Central memory CD4-positive, alpha-beta T cell (primary cell): ENCODE measurements at places on chromosomes 3 and 15.

DNA sequence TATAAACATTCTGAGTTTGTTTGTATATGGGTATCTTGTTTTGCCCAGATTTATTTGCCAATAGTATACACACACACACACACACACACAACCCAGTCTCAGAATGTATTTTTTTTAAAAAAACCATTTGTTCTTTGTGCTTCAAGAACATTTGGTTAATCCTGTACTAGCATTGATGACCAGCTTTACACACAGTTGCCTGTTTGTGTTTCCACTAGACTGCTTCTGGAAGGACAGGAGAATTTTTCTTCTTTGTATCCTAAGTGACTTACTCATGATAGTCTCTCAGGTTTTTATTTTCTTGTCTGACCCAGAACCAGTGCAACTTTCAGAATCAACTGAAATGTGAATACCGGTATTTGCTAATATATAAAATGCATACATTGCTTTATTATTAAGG lies 40.5 kb downstream of the U2SURP start:
- no peak for DNase-seq

DNA sequence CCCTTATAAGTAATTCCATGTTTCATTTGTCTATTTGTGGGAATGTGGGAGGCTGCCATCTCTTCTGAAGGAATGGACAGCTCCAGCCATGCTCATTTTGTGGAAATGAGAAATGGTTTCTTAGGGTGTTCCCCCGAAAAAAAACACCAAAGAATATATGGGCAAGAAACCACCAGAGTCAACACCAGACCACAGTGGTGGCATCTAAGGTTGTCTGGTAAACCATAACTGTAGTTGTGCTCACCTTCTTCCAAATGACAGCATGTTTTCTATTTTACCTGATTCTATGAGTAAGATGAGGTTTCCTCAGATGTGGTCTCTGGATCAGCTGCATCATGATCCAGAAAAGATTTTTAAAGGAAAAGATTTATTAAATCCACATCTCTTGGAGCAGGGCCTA lies 217.0 kb upstream of the C2CD4B start:
- DNase-seq = no peak

DNA sequence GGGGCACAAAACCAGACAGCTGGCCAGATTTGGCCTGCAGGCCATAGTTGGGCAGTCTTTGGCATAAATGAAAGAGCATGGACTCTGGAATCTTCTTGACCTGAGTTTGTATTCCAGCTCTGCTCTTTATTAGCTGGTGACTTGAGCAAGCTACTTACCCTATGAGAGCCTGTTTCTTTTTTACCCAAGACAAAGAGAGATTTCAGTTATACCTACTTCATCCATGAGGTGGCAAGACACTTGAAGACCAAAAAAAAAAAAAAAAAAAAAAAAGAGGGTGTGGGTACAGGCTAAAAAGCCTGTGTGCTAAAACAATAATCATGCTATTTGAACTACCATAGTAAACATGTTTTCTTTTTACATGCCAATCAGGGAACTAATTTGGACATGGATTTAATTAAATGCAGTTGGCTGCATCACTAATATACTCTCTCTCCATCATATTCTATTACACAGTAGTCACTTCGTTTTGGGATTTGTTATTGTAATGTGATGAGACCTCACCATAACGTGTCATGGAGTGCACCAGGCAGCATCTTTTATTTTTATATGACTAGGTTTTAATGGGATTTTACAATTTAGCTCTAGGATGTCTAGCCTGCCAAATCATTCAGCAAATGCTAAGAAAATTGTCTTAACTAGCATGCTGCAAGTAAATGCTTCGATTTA lies 109.2 kb upstream of the FHIT start:
- DNase-seq = no peak

- DNase-seq = no peak
Observed at GRCh38 chr3:107919239-107919638, 171.6 kb downstream of the CD47 start.

GRCh38 chr3:108079877-108080276 lies 11.0 kb downstream of the CD47 start:
- no peak for DNase-seq

DNA sequence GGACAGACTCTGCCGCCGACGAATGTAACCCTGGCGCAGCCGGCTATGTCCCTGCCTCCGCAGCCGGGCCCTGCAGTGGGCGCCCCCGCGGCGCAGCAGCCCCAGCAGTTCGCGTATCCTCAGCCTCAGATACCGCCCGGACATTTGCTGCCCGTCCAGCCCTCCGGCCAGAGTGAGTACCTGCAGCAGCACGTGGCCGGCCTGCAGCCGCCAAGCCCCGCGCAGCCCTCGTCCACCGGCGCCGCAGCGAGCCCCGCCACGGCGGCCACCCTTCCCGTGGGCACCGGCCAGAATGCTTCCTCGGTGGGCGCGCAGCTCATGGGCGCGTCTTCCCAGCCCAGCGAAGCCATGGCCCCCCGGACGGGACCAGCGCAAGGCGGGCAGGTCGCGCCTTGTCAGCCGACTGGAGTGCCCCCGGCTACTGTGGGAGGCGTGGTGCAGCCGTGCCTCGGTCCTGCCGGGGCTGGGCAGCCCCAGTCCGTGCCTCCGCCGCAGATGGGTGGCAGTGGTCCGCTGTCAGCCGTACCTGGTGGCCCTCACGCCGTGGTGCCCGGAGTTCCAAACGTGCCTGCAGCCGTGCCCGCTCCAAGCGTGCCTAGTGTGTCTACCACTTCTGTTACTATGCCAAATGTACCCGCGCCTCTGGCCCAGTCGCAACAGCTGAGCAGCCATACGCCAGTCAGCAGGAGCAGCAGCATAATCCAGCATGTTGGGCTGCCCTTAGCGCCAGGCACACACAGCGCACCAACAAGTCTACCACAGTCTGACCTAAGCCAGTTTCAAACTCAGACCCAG lies 2.4 kb downstream of the TSC22D2 start:
- peak; percentile 25 for DNase-seq

- DNase-seq = no peak
Observed at GRCh38 chr3:186142393-186142932, 33.6 kb upstream of the ETV5 start.

DNA sequence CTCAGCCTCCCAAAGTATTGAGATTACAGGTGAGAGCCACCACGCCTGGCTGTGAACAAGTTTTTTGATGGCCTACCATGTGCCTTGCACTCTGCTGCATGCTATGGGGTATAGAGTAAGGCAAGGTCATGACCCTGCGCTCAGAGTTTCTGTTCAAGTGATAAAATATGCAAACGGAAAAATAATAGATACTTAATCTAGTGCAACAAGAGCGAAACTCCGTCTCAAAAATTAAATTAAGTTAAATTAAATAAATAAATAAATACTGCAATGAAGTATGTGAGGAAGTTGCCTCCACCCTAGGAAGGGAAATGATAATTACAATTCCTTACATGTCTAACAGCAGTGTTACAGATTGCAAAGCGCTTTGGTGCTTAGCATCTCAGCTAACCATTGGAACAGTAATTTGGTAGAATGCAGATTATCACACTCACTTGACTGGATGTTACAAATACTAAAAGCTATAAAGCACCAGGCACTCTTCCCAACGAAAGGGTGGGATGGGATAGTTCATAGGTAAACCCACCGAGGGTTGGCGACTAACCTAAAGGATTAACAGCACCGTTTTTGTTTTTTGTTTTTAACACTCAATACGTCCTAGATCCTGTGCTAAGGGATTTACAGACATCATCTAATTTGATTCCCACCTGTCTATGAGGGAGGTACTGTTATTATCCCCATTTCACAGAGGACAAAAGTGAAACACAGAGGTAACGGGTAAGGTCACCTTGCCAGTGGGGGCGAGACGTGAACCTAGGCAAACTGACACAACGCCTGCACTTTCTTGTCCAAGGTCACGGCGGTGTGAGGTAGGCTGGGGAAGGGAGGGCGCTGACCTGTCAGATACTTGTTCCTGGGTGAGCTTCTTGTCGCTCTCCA lies 793 bp upstream of the FANCD2 start:
- DNase-seq = no peak

GRCh38 chr3:161556533-161556932 lies 59.9 kb downstream of the OTOL1 start:
- DNase-seq = no peak

GRCh38 chr3:46092702-46093080 lies 65.4 kb upstream of the XCR1 start:
- DNase-seq = no peak

DNA sequence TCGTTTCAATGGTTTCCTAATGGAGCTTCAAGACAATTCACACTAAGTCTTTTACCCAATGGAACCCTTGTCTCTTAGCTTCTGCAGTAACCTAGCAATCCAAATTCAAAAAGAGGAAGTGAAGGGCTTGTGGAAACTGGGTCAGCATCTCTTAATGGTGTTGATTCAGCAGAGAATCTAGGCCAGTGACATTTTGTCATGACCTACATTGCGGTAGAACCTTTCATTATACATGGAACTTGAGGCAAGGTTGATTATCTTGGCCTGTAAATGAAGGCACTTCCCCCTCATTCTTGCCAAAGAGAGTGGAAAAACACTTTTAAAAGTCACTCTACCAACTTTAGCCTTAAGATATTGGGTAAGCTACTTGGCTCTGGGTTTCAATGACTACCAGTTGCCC lies 42.8 kb downstream of the C2CD4B start:
- DNase-seq = peak; percentile 68

DNA sequence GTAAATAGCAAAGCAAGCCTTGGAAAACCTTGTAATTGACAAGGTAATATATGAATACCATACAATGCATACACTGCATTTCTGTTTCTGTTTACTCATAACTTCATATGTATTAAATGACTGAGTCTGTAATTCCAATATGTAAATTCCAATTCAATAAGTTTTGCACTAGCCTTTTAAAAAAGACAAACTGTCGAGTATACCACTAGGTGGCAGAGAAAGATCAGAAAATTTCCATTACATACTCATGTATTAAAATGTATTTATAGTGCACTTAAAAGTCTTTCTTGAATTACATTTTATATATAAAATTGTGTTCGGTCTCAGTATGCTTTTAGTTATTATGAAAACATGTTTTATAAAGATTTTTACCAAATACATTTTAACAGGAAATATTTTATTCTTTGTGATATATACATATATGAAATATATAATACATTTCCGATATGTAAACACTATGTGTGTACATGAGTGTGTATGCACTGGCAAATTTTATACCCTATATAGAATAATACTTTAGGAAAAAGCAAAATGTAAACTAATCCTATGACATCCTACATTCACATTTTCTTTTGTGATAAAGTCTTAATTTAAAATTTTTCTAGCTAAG lies 216.8 kb downstream of the VGLL3 start:
- DNase-seq = no peak

GRCh38 chr15:90364251-90364650 lies 12.2 kb downstream of the ZNF774 start:
- no peak for DNase-seq

DNA sequence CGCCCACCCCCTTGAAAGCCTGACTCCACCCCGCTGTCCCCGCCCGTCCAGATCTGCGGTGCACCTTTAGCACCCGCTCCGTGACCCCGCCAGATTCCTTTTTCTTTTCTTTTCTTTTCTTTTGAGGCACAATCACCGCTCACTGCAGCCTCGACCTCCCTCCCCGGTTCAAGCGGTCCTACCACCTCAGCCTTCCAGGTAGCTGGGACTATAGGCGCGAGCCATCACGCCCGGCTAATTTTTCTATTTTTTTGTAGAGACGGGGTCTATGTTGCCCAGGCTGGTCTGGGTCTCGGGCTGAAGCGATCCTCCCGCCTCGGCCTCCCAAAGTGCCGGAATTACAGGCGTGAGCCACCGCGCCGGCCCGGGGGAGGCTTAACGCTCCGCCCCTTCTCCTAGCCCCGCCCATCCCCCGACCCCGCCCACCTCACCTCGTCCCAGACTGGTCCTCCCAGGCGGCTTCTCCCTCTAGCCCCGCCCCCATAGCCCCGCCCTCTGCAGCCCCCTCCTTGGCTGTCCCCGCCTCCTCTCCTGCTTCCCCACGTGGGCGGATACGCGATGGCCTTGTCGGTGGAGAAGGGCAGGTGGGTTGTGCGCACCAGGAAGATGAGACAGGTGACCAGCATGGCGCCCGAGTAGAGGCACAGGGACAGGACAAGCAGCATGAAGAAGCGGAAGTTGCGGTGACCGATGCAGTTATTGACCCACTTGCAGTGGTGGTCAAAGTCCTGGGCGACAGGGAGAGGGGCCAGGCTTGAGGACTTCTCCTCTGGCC lies 3.2 kb downstream of the ZDHHC19 start:
- DNase-seq = peak; percentile 60

DNA sequence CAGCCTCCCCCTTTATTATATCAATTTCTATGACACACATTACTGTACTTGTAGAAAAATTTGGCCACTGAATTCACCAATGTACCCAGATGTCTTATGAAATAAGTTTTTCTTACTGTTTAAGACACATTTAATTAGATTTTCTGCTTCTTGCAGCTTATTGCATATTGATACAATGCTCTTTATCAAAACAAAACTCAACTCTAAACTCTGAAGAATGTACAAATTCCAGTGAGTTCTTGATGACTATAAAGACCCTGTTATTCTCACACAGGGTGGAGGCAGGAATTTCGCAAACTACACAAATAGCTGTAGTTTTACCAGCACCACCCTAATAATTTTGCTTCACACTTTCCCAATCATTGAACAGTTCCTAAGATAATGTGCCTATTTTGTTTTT lies 22.0 kb downstream of the CMTM6 start:
- no peak for DNase-seq

DNA sequence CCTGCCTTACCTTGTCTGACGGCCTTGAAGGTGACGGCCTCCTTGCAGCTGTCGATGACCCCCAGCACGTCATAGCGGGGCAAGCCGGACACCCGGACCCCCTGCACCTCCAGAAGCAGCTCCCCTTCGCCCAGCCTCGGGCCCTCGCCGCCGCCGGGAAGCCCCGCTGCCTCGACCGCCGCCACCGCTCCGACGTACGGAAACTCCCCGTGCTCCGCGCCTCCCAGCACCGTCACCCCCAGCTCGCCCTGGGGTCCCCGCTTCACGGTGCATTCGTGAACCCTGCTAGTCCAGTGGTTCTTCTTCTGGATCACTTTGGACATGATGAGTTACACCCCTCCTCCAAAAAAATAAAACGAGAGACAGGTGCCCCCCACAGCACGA lies 740 bp downstream of the MAGI1 start:
- no peak for DNase-seq

DNA sequence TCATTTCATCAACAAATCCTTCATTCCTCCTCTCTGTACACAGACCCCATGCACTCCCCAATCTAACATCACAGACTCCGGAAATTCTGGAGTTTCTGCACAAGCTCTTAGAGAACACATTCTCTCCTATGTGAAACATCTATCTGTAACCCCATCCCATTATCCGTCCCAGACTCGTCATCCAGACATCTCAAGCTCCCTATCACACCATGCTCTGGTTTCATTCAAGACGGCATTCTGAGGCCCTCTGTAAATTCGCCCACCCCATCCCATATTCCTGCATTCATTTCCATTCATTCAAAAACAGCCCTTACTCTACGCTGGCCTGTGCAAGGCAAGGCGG lies 575 bp downstream of the LEO1 start:
- DNase-seq = no peak

DNA sequence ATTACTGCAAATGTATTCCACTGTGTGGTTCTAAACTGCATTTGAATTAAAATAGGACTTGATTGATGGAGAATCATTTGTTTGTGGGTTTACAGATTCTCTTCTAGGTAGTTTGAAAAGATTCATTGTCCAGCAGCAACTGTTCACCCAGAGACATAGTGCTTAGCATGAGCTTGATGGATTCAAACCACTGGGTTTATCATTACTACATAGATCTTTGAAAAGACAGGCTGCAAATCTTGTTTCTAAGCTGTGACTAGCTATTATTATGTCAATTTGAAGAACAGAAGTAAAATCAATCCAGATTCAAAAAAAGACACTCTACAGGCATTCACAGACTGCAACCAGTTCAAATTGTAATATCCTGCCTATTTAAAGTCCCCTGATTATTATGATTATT lies 49.8 kb downstream of the MBNL1 start:
- no peak for DNase-seq
